NCI-H524 (cell line): ENCODE measurements at places on chromosomes 6 and 20.

GRCh38 chr20:57838670-57839151 is 128.9 kb upstream of the PMEPA1 start:
- DNase-seq = peak; percentile 74

- no peak for DNase-seq
Measured at GRCh38 chr6:154125421-154125820, 86.4 kb downstream of the OPRM1 start.

- no peak for DNase-seq
Measured at GRCh38 chr20:62297449-62298227, 5.2 kb upstream of the ADRM1 start.

GRCh38 chr6:157668713-157669112 is 154.3 kb upstream of the SNX9 start:
- no peak for DNase-seq
